ENCODE measurements at places on chromosomes 12 and 14.
A peak's percentile ranks its signal among the peaks of the same experiment; 100 is the strongest.

GRCh38 chr14:75972801-75973421 is 8.9 kb downstream of the TGFB3 start:
- DNase-seq: no peak

- DNase-seq: no peak
Measured at GRCh38 chr12:28527631-28528249, 337.5 kb downstream of the CCDC91 start.

- DNase-seq: no peak
Measured at GRCh38 chr14:58656671-58657411, 19.1 kb downstream of the DACT1 start.

DNA sequence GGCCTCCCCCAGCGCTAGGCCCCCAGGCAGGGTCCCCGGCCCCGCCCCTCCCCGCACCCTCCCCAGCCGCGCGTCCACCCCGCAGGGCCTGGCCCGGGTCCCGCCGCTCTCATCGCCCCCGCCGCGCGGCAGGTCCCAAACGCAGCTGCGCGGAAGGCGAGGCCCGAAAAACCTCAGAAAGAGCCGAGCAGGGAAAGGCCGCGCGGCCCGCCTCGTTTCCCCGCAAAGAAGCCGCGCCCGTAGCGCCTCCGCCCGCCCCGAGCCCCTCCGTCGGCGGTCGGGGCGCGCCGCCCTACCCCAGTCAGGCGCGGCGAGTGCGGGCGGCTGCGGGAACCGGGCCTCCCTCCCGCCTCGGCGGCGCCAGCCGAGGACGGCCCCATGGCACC is 324 bp downstream of the POLE start:
- no peak for DNase-seq

GRCh38 chr12:16399101-16399500 is 51.7 kb downstream of the MGST1 start:
- no peak for DNase-seq

DNA sequence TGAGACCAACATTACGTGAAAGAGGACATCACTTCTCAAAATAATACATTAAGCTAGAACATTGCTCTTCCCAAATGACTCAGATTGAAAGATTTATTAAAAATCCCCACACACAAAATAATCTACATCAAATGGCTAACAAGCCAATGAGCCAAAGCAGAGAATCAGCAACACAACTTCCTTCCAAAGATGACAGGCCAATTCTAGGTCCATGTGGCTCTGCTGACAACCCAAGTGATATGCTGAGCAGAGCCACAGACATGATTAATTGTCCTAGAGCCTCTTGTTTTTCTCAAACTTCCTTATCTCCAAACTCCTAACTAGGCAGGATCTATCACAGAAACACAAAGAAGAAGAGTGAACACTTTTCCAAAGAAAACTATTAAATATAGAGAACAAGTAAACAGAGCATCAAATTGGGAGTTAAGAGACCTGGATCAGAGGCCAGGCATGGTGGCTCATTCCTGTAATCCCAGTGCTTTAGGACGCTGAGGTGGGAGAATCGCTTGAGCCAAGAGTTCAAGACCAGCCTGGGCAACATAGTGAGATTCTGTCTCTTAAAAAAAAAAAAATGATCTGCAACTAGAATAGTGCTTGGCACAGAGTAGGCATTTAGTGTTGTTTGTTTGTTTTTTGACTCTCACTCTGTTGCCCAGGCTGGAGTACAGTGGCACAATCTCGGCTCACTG is 38.5 kb downstream of the SENP1 start:
- DNase-seq: peak; percentile 28

Data from amniotic epithelial cell (primary cell).